ENCODE measurements at places on chromosomes 3 and 15.
A peak's percentile ranks its signal among the peaks of the same experiment; 100 is the strongest.

DNA sequence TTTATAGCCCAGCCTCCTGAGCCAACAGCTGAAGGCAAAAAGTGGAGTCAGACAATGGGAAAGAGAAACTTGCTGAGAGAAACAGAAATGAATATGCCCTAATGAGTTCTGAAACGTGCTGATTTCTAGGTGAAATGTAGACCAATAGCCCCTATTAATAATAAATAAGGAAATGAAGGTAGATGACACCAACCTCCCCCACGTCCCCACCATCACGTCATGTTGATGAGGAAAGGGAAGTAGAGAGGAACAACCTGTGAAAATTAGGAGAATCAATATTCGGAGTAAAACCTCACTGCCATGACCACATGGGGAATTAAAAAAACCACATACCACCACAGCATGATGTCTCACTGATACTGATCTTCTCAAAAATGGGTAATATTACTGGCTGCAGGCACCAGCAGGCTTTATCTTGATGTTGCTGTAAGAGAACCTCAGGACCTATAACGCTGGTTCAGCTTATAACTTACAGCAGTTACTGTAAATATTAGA is 64.0 kb downstream of the KAT2B start:
- DNase-seq: no peak

- no peak for DNase-seq
These were observed 234.1 kb downstream of the GREM1 start for GRCh38 chr15:32951736-32952464.

DNA sequence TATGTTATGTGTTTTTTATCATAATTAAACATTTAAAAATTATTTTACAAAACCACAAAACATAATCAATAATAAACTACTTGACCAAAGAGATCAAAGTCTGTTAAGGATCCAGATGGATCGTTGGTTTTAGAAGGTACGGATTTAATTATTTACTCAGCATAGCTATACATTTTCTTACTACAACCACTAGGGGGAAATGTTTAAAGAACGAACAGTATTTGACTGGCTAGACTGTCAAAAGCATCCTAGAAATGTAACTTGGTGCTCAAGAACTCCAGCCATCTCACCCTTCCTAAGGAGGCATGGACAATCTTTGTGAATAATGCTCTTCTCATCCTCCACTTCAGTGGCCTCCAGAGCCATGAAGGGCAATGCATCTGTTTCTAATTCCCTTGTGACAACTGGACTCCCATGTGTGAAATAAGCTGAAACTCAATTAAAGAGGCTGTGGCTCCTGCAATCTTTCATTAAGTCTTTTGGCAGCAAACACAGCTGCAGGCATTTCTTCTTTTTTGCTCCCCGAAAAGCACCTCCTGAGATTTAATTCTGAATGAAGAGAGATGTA is 94.7 kb upstream of the TUSC7 start:
- DNase-seq: no peak

GRCh38 chr15:77384589-77385359 is 35.1 kb downstream of the PEAK1 start:
- DNase-seq: no peak

DNA sequence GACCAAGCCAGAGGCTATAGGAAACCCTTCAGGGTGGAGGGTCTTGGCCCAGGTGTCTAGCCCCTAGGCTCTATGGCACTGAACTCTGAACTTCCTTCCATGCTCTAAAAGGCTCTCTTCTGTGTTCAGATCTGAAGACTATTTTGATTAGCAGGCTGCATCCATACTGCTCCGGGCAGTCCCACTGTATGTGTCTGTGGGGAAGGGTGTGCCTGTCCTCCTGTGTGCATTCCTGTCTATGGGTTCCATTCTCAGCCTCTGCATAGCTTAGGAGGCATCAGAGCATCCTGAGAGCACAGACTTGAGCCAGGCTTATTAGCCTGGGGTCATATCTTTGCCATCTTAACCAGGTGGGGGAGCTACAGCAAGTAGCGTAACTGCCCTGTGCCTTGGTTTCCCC is 38.0 kb downstream of the EXOG start:
- no peak for DNase-seq

DNA sequence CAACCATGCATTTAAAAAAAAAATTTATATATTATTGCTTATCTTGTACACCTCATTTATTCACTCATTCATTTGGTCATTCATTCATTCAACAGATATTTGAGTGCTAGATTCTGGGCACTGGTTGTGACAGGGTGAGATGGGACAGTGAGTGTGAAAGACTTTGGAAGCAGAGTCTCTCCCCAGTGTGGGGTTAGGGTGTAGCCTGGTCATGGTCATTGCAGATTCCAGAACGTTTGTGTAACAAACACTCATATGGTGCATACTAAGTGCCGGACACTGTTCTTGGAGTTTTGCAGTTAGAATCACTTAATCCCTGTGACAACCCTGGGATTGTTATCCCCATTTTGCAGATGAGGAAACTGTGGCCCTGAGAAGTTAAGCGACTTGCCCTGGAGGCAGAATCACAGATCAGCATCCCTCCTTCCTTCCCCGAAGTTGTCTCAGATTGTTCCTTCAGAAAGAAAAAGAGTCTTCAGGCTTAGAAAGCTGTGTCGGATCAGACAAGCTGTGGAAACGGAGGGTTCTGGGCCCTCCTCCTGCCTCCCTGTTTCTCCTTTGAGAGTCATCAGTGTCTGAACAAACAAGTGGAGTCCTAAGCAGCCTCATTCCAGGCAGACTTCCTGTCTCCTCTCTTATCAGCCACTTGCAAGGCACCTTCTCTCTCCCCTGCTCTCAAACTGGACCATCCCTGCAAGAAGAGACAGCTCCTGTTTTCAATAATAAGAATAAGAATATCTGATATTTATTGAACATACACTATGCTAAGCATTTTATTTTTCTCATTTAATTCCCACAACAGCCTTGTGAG is 6.3 kb downstream of the LOXL1 start:
- no peak for DNase-seq

DNA sequence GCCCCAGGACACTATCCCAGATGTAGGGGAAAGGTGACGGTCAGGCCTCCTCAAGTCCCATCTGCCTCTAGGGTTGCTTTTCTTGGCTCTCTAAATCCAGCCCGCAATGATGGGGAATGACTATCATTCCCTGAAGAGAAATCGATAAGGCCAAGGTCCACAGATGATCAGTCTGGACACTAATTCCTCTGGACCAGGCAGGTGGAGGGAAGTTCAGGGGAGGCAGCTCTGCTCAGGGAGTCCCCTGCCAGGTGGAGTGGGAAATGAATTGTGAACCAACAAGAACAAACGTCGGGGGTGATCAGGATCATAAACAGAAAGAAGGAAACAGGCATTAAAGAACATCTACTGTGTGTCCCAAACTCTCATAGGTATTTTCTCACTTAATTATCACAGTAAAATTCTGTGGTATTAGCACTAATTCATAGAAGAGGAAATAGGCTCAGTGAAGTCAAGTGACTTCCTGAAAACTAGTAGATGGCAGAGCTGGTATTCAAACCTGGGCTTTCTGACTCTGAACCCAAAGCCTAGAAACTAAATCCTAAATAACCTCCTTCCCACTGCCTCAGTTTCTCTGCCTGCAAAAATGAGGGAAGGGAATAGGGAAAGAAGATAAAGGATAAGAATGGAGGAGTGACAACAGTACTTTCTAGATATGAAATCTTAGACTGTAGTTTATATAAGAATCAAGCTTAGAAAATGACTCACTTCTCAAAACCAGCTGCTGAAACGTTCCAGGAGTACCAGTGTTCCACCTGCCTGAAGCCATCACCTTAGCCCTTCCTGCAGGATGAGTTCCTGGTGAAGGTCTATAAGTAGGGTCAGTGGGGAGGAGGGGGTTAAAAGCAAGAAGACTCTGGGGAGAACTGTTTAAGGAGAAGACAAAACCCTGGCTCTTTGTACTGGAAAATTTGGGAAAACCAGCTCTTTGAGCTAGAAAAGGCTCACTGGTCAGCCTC is 7.5 kb downstream of the BMF start:
- DNase-seq: no peak

- no peak for DNase-seq
These were observed 28.1 kb upstream of the FURIN start for GRCh38 chr15:90840157-90840855.

- DNase-seq: peak; percentile 63
These were observed 29.9 kb downstream of the RCN2 start for GRCh38 chr15:76961268-76962011.

- DNase-seq: peak; percentile 26
These were observed 123.5 kb downstream of the RPLP1 start for GRCh38 chr15:69576035-69576526.

DNA sequence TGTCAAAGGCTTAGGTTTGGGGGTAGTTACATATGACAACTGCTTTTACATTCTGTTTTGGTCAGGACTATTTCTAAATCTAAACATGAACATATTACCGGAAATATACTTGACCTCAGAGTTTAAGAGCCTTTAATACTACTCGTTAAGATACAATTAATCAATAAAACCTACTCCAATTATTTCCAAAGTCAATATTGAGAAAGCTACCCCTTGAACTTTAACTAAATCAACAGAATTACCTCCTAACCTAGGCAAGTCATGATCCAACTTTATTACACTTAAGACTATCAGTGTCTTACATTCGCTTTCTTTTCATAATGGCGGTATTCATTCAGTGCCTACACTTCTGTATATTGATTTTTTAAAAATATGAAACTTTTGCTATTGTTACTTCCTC is 107.7 kb downstream of the RAP2B start:
- no peak for DNase-seq

DNA sequence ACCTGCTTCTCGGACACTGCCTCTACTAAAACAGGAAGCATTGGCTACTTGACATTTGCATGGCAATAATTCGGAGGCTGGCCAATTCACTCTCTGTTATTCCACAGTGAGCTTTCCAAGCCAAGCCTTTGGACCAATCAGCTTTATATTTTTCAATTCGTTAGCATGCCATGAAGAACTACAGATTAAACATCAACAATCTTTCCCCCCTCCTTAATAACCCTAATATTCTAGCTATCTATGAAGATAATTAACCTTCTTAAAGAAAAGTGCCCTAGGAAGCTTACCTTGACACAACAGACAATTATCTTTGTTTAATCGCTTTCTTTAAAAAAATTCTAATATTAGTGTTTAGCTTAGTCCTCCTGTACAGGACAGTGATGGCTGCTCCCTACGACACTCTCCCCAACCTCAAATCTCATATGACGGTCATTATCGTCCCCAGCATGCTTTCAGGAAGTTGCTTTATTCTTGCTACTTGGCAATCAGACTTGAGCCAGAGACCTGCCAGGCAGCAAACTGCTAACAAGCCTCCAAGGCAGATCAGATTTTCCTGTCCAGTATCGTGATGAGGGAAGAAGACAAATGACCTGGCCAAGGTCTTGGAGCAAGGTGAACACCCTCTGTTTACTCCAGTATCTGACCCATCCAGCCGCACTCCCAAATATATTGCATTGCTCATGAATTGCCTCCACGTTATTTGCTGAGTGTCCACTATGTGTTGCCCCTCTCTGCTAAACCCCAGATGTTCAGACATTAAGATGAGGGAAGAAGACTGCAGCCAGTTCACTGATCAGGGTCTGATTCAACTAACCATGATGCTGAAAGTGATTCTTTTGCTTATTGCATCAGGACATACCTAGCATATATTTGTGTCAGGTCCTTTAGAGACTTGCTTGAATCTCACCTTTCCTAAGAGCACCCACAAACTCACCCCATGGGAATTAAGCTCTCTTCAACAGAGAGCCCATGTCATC is 68.1 kb upstream of the LPP start:
- no peak for DNase-seq

DNA sequence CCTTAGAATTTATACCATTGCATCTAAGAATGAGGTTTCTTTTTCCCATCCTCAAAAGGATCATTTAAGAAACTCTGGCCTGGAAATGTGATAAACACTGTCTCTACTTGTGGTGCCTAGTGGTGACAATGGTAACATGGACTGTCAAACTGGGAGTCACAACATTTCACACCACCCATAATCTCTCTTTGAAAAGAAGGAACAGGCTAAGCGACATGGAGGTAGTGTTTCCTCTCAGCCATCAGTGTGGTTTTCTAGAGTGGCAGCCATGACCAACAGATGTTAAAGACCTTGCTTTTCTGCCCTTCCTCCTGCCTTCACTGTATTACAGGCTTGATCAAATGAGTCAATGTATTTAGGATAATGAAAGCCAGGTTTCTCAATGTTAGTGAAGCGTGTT is 283.1 kb upstream of the STAC start:
- no peak for DNase-seq

DNA sequence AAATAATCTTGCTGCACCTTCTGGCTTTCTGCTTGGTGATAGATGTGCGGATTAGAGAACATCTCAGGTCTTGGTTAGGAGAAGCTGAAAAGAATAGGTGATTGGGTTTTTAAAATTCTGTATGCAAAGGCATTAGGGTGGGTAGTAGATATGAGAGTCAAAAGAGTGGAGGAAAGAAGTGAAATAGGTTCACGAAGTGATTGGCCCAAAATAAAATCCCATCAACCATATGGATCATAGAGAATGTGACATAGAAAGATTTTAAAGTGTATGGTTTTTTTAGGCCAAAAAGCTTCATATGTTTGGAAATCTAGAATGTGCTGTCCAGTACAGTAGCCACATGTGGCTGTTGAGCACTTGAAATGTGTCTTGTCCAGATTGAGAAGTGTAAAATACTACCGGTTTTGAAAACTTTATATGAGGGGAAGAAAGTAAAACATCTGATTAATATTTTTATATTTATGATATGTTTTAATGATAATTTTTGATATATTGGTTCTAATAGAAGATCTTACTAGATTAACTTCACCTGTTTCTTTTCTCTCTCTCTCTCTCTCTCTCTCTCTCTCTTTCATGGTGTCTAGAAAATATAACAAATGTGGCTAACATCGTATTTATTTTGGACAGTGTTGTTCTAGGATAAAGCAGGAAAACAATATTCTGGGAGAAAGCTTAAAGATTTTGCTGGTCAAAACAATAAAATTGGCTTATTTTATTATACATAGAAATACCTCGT is 2.9 kb downstream of the MBNL1 start:
- DNase-seq: no peak

- no peak for DNase-seq
These were observed 14.1 kb downstream of the CTSH start for GRCh38 chr15:78930577-78931388.

GRCh38 chr15:49235446-49236124 is 65.5 kb downstream of the GALK2 start:
- DNase-seq: peak; percentile 78

DNA sequence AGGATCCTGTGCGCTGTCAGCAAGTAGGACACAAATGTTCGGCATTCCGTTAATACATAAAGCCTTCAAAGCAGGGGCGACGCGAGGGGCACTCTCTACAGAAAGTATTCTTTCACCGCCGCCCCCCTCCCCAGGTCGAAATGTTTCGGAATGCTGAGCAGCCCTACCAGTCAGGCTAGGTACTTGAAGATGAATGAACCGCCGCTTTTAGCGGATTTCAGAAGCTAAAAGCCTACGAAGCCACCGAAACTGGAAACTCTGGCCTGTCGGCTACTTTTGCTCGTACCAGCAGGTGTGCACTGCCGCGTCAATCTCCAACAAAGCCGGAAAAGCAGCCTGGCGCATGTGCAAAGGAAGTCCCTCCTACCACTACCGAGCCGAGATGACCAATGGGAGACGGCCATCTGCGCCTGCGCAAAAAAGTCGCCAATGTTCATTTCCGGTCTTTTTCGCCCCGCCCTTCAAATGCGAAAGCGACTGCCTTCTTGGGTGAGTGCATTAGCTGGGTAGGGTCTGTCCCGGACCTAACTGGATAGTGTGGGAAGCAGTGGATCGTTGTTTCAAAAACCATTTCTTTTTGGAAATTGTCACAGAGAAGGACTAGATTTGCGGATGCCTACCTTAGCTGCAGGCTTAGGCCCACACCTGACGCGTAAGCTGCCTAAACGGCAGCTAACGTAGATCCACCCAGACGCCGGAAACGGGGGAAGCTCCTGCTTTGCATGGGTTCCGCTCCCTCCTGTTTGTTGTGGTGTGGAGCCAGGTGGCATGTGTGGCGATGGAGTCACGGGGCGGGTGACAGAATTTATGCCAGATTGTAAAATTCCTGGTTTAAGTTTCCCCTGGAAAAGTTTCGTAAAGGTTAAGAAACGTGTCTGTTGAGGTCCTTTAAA is at the start of gene WDR5B:
Gene WDR5B (minus strand): TSS at position 301 of the 893 bp plus-strand sequence. CDS start 534 bp downstream, outside the sequence.
- DNase-seq: peak; percentile 97

Data from hindlimb muscle (tissue), 1 donor.